Hippocampal formation (tissue), 2 donors: ENCODE measurements at places on chromosomes 5 and 9.

GRCh38 chr9:135185060-135185459, 97.6 kb downstream of the OLFM1 start:
- no peak for DNase-seq

GRCh38 chr5:65722575-65723403, 784 bp downstream of the NLN start:
- peak; percentile 49 for DNase-seq

GRCh38 chr9:124617477-124618141, 110.4 kb upstream of the NR5A1 start:
- DNase-seq = peak; percentile 73

DNA sequence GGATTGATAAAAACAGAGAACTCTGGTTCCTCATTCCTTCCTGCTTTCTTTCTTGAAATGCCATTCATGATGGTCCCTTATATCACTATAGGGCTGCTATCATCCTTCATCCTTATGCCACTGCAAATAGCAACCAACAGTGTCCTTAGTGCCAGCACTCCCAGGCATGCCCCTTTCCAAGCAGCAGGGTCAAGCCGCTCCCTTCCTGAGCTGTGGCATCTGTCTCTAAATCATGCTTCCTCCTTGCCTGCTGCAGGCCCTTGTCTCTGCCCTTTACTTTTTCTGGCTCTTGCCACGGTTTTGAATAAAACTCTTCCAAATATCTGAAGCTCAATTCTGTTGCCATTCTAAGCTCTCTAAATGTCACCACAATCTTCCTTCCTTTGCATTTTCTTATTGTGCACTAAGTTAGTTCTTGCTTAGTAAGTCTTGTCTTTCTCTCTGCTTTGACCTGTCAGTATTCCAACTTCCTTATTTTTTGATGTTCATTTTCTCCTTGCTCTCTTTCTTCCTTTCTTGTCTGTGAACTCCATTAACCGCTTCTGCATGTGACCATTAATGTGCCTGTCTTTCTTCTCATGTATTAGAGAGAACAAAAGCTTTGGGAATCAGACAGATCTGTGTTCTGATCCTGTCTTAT, 19.9 kb downstream of the TLR4 start:
- no peak for DNase-seq

DNA sequence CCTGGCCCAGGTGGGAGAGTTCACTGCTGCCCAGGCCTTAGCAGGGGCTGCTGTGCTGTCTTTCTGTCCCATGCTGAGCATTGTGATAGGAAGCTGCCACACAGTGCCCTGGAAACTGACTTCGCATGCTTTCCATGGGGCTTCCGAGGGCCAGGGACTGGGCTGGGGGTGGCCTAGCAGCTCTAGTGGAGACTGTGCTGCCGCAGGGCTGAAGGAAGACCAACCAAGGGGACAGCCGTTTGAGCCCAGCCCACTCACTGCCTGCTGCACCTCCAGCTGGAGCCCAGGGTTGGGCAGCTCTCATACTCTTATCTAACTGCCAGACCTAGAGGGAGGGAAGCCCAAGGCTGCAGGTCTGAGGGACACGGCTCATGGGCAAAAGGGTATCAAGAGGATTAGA, 79.2 kb downstream of the RGS3 start:
- no peak for DNase-seq

GRCh38 chr5:169426784-169427183, 125.8 kb upstream of the SLIT3 start:
- no peak for DNase-seq

- DNase-seq = no peak
Measured at GRCh38 chr5:136226401-136226800, 33.4 kb upstream of the SMIM32 start.

GRCh38 chr9:91781906-91782305, 168.1 kb downstream of the ROR2 start:
- no peak for DNase-seq

GRCh38 chr9:70510157-70510770, 95.8 kb upstream of the KLF9 start:
- no peak for DNase-seq

DNA sequence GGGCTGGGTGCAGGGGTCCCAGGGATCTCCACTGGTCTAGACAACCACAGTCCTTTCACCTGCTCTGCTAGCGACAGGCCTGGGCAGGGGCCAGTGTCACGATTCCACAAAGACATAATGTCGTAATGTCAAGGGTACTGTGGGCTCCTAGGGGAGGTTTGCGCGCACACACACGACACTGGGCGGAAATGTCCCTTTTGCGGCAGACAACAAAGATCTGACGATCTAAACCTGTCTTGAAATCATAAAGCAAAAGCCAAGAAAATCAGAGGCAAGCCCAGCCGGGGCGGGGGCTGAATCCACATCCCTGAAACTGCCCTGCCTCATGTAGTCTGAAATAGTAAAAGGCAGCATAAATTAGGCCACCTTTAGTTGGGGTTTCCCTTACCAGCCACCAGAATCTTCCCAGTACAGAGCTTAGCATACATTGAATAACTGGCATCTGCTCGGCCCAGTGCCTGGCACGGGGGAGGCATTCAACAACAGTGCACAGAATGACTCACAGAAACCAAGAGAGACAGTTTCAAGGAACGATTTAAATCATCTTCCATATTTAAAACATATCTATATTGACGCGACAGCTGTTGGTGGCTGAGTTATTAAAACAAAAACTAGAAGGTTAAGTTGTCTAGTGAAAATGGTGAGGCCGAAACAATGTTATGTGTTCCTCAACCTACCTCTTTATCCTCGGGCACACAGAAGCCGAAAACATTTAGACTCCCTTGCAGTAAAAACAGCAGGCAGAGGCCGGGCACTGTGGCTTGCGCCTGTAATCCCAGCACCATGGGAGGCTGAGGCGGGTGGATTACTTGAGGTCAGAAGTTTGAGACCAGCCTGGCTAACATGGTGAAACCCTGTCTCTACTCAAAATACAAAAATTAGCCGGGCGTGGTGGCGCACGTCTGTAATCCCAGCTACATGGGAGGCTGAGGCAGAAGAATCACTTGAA, 151.0 kb downstream of the MYO10 start:
- peak; percentile 5 for DNase-seq

DNA sequence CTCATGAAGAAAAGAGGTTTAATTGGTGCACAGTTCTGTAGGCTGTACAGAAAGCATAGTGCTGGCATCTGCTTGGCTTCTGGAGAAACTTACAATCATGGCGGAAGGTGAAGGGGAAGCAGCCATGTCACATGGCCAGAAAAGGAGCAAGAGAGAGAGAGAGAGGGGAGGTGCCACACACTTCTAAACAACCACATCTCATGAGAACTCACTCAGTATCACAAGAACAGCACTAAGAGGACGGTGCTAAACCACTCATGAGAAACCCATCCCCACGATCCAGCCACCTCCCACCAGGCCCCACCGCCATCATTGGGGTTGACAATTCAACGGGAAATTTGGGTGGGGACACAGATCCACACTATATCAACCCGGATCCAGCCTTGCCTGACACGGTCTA, 28.8 kb upstream of the IER5L start:
- DNase-seq = no peak

GRCh38 chr9:92794426-92794825, 29.8 kb upstream of the BICD2 start:
- DNase-seq = no peak

- DNase-seq = no peak
Measured at GRCh38 chr9:89815903-89816573, 211.2 kb downstream of the GADD45G start.

DNA sequence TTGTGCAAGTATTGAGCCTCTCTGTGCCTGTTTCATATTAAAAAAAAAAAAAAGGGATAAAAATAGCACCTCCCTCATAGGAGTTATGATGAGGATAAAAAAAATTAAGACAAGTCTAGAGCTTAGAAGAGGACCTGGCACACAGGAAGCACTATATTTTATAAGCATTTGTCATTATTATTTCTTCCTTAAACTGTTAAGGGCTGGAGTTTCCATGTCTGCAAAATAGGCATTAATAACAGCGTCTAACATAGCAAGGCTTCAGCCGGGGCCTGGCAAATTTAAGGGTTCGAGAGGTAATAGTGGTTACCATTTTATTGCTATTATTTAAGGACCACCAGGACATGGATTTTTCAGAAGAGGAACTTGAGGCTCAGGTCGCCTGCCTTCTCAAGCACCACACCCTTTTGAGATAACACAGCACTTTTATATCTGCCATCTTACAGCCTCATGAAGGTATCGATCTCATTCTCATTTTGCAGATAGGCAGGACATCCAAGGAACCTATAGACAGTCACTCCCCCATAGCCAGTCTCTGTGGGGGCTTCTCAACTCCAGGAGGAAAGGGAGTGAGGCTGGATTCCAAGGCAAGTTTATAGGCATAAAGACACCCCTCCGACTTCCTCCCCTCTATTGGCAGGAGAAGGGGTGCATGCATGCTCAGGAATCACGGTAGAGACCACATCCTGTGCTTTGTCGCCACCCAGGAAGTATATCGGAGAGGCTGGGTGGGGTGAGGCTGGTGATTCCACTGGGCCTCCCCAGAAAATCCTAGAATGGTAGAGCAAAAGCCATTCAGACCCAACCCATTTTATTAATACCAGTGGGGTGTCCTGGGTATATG, 2.4 kb downstream of the ANXA6 start:
- no peak for DNase-seq

DNA sequence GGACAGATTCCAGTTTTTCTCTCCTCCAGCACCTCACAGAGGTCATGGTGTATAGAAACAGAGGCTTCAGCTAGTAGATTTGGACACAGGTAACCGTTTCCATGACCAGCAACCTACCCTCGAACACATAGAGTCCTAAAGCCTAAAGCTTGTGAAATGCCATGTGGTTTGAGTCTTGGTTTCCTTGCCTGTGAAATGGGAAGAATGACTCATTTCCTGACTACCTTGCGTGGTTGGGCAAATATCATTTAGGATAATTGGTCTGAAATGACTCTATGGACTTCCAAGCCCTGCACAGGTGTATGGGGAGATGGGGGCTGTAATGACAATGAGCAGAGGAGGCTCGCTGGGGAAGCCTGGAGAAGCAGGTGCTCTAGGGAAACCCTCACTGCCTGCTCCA, 134.6 kb downstream of the TTLL11 start:
- DNase-seq = no peak

- no peak for DNase-seq
Measured at GRCh38 chr5:13831351-13831750, 113.1 kb downstream of the DNAH5 start.

DNA sequence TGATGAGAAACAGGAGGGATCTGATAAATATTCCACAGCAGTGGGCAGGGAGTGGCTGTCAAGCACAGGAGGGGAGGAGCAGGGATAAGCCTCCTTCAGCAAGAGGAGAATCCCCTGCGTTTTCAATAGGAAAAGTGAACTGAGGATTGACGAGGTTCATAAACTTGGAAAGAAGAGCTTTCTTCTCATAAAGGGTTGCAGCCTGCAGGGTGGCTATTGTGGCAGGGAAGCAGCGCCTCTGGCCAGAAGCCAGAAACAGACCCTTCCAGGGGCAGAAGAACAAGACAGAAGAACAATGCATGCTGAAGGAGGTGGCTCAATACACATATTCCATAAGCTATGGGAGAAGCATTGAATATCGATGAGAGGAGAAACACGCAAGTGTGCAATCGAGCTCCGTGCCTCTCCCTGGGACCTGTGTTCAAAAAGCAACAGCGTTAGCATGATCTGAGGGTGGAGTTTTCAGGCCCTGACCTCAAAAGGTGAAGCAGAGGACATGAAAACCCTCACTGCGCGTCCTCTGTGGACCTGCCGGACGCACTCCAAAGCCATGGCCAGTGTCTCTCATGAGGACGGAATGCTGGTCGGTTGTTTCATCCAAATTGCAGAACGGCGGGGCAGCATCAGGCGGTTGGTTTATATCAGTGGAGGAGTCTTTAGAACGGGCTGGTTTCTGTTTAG, 67.6 kb downstream of the ANKRD33B start:
- DNase-seq = no peak

GRCh38 chr5:61177716-61178115, 15.4 kb upstream of the SMIM15 start:
- peak; percentile 6 for DNase-seq

- DNase-seq = no peak
Measured at GRCh38 chr5:123868881-123869280, 356.9 kb downstream of the CSNK1G3 start.

DNA sequence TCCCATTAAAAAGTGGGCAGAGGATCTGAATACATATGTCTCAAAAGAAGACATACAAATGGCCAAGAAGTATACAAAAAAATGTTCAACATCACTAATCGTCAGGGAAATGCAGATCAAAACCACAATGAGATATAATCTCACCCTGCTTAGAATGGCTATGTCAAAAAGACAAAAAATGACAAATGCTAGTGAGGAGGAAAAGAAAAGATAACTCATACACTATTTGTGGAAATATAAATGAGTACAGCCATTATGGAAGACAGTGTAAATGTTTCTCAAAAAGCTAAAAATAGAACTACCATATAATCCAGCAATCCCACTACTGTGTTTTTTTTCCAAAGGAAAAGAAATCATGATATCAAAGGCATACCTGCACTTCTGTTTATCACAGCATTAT, 450.7 kb downstream of the EFNA5 start:
- DNase-seq = no peak

- peak; percentile 48 for DNase-seq
Measured at GRCh38 chr9:131517761-131518190, 13.3 kb downstream of the UCK1 start.

- no peak for DNase-seq
Measured at GRCh38 chr5:142426129-142427014, 101.6 kb upstream of the SPRY4 start.

GRCh38 chr9:38038307-38039089, 30.5 kb downstream of the SHB start:
- no peak for DNase-seq

- no peak for DNase-seq
Measured at GRCh38 chr5:123429221-123429954, 6.2 kb upstream of the CEP120 start.
